NCI-H460 (cell line): ENCODE measurements at places on chromosomes 16 and 17. TPM values are rescaled to one million over a fixed set of nuclear protein-coding genes. Genes with fewer than 3 reads are reported as not detected.

Gene DBNDD1
- 5.0 and 5.1 TPM in 2 replicates for total RNA-seq

Gene NEUROD2
- not detected in 2 replicates for total RNA-seq

DNA sequence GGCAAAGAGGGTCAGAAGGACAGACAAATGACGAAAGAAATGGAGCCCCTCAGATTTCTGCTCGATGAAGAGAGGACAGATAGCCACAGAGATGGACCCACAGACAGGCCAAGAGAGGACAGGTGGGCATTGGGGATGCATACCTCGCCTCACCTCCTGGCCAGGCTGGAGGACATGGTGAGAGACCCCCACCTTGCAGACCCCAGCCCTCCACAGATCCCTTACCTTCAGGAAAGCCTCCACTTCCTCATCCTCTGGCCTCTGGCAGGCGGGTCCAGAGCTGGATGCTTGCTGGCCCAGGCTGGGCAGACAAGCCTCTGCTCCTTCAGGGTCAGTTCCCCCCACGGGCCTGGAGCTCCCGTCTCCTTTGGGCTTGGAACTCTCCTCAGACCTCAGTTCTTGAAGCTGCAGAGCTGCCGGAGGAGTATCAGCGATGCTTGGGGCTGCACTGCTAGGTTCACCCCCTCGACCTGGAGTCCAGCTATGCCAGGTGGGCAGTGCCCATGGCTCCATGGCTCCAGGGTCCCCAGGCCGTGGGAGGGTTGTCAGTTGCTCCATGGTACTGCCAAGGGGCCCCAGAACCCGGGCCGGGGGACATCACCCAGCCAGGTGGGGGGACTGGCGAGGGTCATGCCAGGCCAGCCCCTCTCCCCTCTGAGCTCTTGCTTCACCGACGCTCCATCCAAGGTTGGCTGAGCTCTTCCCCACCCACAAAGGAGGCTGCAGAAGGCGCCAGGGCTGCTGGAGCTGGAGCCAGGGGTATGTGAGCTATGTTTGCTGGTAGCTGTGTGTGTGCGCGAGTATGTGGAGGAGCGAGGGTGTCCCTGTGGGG lies 1.0 kb downstream of the TSPOAP1 start:
- DNase-seq: no peak

DNA sequence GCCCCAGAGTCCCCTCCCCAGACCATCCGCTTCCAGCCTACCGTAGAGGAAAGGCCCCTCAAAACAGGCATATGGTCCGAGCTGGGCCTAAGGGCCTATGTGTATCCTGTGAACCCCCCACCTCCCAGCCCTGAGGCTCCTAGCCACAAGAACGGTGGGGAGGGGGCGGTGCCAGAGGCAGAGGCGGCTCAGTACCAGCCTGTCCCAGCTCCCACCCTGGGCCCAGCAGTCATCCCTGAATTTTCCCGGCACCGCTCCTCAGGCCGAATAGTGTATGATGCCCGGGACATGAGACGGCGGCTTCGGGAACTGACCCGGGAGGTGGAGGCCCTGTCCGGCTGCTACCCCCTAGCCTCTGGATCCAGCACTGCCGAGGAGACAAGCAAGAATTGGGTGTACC lies 1.1 kb downstream of the SPEM1 start:
- no peak for DNase-seq

DNA sequence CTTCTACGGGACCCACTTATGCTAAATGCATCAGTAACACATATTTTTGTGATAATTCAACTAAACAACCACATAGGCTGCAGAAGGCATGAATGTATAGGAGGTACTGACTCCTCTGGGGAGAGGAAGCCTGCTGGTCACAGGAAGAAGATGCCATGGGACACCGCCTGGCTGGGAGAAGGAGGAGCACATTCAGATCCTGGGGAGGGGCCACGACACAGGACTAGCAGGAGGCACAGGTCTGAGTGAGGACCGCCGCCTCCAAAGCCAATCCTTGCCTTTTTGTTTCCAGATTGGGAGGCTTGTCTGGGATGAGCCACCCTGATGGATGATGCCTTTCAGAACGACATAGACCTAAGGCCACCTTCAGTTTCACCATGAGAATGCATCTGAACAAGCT lies 34.6 kb downstream of the MBTPS1 start:
- no peak for DNase-seq
